ENCODE measurements at places on chromosomes 6 and 20. TPM values are rescaled to one million over a fixed set of nuclear protein-coding genes. Genes with fewer than 3 reads are reported as not detected.

- H3K27me3 ChIP-seq, result no peaks in the 10 kb centered on the region
- H3K4me1 ChIP-seq, result no peaks in the 10 kb centered on the region
- H3K36me3 ChIP-seq, result no peaks in the 10 kb centered on the region
- no peak for DNase-seq
- H3K27ac ChIP-seq, result no peak overlapping the region
Measured at GRCh38 chr6:163661272-163661671, 246.8 kb downstream of the QKI start.

- DNase-seq, result no peak
- no peaks in the 10 kb centered on the region for H3K36me3 ChIP-seq
- H3K27me3 ChIP-seq, result no peaks in the 10 kb centered on the region
Measured at GRCh38 chr6:33607126-33607783, 13.9 kb upstream of the ITPR3 start.

DNA sequence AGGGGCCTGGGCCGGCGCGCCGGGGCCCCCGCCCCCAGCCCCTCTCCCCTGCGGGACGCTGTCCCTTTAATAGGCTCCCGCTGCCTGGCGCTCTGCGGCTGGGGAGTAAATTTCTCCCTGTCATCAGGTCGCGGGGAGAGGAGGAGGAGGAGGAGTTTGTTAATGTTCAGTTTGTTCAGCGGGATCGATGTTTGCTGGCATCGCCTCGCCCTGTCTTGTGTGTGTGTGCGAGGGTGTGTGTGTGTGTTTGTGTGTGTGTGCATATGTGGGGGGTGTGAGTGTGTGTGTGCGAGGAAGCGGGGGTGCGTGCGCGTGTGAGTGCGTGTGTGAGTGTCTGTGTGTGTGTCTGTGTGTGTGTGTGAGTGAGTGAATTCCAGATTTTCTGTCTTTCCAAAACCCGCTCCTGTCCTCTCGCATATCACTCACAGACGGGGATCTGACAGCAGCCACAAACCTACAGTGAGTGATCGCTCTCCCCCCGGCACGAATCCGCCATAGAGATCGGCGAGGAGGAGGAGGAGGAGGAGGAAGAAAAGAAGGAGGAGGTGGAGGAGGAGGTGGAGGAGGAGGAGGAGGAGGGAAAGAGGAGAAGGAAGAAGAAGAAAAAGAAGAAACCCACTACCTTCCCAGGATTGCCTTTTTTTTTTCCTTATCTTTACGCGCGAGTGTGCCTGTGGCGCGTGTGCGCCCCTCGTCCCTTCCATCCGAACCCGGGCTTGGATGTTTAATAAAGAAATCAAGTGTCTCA lies at the start of gene TSHZ2:
Gene TSHZ2, plus strand, starts transcription at position 169 of the 748 bp plus-strand sequence. CDS start 936 bp downstream, outside the sequence.
- DNase-seq, result no peak
- H3K4me3 ChIP-seq, result peak within 1 kb of the TSS; percentile 55
- H3K4me1 ChIP-seq, result no peaks in the 10 kb centered on the region
- H3K36me3 ChIP-seq, result no peaks in the 10 kb centered on the region
- H3K27ac ChIP-seq, result no peak within 1 kb of the TSS

NRSN1 gene
- not detected for total RNA-seq

- no peaks in the 10 kb centered on the region for H3K27me3 ChIP-seq
- H3K4me1 ChIP-seq, result no peaks in the 10 kb centered on the region
- no peak overlapping the region for H3K27ac ChIP-seq
- H3K4me3 ChIP-seq, result no peak overlapping the region
Measured at GRCh38 chr6:123575188-123575587, 61.6 kb downstream of the TRDN start.

GRCh38 chr6:168410554-168411011 lies 30.4 kb upstream of the SMOC2 start:
- peaks cover 3% of the 10 kb centered on the region for H3K4me1 ChIP-seq
- no peak overlapping the region for H3K27ac ChIP-seq
- no peak for DNase-seq
- H3K27me3 ChIP-seq, result no peaks in the 10 kb centered on the region
- no peak overlapping the region for H3K4me3 ChIP-seq

GRCh38 chr20:31602779-31603441 lies 2.2 kb upstream of the ID1 start:
- H3K4me1 ChIP-seq, result peaks cover 19% of the 10 kb centered on the region
- H3K4me3 ChIP-seq, result no peak overlapping the region
- DNase-seq, result no peak
- no peaks in the 10 kb centered on the region for H3K36me3 ChIP-seq

GRCh38 chr6:52552278-52552643 lies 24.6 kb downstream of the TRAM2 start:
- peaks cover 58% of the 10 kb centered on the region for H3K4me1 ChIP-seq
- DNase-seq, result no peak
- no peaks in the 10 kb centered on the region for H3K36me3 ChIP-seq

DNA sequence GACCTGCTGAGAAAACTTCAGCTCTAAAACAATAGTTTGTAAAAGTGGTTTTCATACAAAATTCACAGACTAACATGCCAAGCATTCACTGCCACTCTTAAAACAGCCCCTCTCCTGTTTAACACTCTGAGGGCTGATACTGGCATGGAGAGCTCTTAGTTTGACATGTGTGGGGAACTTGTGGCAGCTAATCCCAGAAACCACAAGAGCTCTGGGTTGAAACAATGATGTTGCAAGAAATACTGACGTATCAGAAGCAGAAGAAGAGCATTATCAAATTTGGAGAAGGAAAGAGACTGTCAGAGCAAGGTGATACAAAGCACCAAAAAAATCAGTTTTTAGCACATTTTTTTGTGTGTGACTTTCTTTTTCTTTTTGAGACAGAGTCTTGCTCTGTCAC lies 5.1 kb downstream of the BEND3 start:
- H3K4me3 ChIP-seq, result no peak overlapping the region
- DNase-seq, result no peak
- no peaks in the 10 kb centered on the region for H3K27me3 ChIP-seq
- peaks cover 4% of the 10 kb centered on the region for H3K4me1 ChIP-seq

GRCh38 chr20:36159833-36160232 lies 5.3 kb downstream of the EPB41L1 start:
- peaks cover 18% of the 10 kb centered on the region for H3K4me1 ChIP-seq
- no peaks in the 10 kb centered on the region for H3K36me3 ChIP-seq
- no peak overlapping the region for H3K27ac ChIP-seq
- H3K4me3 ChIP-seq, result no peak overlapping the region
- H3K27me3 ChIP-seq, result no peaks in the 10 kb centered on the region
- DNase-seq, result no peak

GRCh38 chr6:63058601-63059000 lies 152.7 kb upstream of the FKBP1C start:
- no peak overlapping the region for H3K4me3 ChIP-seq
- H3K27me3 ChIP-seq, result no peaks in the 10 kb centered on the region
- H3K36me3 ChIP-seq, result no peaks in the 10 kb centered on the region
- no peaks in the 10 kb centered on the region for H3K4me1 ChIP-seq
- no peak for DNase-seq

HAO1 gene
- not detected for total RNA-seq

- H3K36me3 ChIP-seq, result no peaks in the 10 kb centered on the region
- DNase-seq, result peak; percentile 91
- peak within 1 kb of the TSS; percentile 96 for H3K4me3 ChIP-seq
- no peaks in the 10 kb centered on the region for H3K27me3 ChIP-seq
Measured at GRCh38 chr6:84764332-84765049, at the start of gene TBX18. TBX18 (minus strand) TSS chr6:84764598; CDS start chr6:84764181, 417 bp downstream.
